ENCODE measurements at places on chromosomes 13 and 19.

- DNase-seq: peak; percentile 26
Observed at GRCh38 chr19:55082020-55082851, 6.6 kb downstream of the EPS8L1 start.

GRCh38 chr19:28889941-28890670, 322.8 kb downstream of the UQCRFS1 start:
- DNase-seq: no peak

DNA sequence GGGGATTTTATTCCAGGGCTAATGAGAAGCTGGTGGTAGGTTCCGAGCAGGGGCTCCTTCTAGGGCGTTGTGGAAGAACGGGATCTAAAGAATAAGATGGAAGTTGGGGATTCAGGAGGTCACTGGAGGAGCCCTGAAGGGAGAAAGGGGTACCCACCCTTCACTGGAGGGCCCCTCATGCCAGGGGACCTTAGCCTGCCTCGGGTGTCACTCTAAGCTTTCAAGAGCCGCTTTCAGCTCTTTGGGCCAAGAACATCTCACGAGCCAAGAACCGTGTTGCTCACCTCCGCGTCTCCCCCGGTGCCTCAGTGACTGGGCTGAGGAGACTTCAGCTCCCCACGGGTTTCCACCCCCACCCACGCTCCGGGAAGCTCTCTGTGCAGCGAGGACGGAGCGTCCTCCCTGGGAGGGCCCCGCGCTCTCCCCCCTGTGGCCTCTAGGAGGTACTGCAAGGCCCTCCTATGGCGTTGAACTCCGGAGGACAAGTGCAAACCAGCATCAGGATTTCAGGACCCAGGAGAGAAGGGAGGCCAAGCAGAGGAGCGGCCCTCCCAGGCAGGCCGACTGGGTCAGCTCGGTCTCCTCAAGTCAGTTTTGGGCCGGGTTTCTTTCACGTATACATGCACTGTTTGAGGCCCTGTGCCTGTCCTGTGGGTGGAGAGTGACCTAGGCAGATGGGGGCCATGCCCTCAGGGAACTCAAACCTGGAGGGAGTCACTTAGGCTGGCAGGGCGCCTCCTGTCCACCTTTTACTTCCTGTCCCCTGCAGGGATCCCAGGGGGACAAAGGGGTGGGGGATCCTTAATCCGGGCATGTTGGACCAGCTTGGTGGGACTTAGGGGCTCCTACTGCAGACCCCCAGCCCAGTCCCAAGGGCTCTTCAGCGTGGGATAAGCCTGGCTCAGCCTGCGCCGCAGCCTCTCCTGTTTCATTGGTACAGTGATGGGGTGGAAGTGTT, 5.1 kb upstream of the KRTDAP start:
- peak; percentile 75 for DNase-seq

- DNase-seq: no peak
Observed at GRCh38 chr19:16233836-16234551, 36.3 kb downstream of the AP1M1 start.

DNA sequence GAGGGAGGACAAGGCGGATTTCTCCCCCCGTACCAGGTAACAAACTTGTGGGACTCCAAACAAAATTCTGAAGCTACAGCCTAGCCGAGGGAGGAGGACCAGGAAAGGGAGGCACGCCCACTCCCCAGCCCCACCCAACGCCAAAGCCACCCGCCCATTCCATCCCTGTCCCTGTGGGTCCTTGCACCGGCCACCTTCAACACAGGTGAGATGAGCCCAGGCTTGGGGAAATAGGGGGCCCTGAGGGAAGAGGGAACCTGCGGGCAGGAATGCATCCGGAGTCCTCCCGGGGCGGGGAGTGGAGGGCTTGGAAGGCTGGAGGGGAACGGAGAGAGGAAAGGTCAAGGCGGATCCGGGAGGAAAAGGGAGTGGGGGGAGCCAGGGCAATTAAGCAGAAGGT, at the start of gene BEST2:
Gene BEST2 (plus strand): TSS at position 157 of the 400 bp plus-strand sequence. CDS start 802 bp downstream, outside the sequence.
- DNase-seq: no peak

DNA sequence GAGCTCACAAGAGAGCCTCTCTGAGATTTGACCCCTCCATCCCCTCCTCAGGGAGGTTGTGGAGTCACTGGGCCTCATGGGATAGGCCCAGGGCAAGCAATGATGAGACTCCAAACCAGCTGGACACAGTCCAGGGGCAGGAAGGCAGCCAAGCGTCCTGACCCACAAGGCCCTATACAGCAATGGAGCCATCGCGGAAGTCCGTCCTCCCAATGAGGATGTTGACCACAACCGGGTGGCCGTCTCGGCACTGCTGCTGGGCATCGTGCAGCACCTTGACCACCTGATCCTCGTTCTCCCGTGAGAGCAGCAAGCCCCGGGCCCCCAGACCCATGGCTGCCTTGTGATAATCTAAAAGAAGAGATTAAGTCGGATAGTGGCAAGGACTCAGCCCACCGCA, 7.9 kb downstream of the SYDE1 start:
- DNase-seq: no peak

- no peak for DNase-seq
Observed at GRCh38 chr19:51710163-51710562, 13.6 kb downstream of the HAS1 start.

GRCh38 chr19:5957170-5957569, 20.8 kb downstream of the RANBP3 start:
- DNase-seq: no peak

- DNase-seq: no peak
Observed at GRCh38 chr19:7918615-7919421, 1.3 kb upstream of the SNAPC2 start.

DNA sequence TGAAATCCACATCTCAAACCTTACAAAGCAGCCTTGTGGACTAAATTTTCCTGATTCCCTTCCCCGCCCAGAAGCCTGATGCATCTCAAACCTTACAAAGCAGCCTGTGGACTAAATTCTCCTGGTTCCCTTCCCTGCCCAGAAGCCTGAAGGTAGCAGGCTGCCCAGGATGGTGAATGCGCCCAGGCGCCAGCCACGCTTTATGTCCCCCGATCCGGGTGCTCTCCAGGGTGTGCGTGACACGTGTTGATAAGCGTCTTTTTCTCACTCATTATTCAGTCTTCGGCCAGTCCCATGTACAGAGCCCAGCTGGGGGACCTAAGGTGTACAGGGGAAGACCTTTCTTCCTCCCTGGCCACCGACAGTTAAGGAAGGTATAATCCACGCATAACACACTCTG, 31.8 kb downstream of the LAMP1 start:
- DNase-seq: no peak

DNA sequence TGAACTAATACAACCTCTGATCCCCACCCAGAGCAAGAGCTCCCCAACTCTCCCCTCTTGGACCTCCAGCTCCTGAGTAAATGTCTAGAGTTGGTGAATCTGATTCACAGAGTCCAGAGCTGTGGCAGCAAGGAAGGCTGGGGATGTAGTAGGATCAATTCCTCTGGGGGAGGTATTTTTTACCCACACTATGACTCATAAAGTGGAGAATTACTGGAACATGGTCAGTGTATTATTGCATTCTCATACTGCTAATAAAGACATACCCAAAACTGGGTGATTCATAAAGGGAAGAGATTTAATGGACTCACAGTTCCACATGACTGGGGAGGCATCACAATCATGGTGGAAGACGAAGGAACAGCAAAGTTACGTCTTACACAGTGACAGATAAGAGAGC, 496.7 kb downstream of the EFNB2 start:
- no peak for DNase-seq

GRCh38 chr19:13012690-13013608, 17.7 kb downstream of the NFIX start:
- DNase-seq: peak; percentile 31

Data from CD4-positive, alpha-beta T cell treated with Interleukin-6 for 4 hours (primary cell).